ENCODE measurements at places on chromosomes 7 and 10. TPM values are rescaled to one million over a fixed set of nuclear protein-coding genes. Genes with fewer than 3 reads are reported as not detected.

The VWC2 gene
- 0.65 TPM for polyA plus RNA-seq

The VAX1 gene
- polyA plus RNA-seq, result not detected

The UCN3 gene
- 0.45 TPM for polyA plus RNA-seq

The STEAP4 gene
- polyA plus RNA-seq, result 0.18 TPM

The ITGB1 gene
- polyA plus RNA-seq, result 505 TPM

The MACC1 gene
- 6.6 TPM for polyA plus RNA-seq

The MDH2 gene
- 240 TPM for polyA plus RNA-seq

The GHRHR gene
- polyA plus RNA-seq, result 0.15 TPM

The MUC3A gene
- polyA plus RNA-seq, result 1.2 TPM
